ENCODE measurements at places on chromosomes 5 and 9. TPM values are rescaled to one million over a fixed set of nuclear protein-coding genes. Genes with fewer than 3 reads are reported as not detected.
A peak's percentile ranks its signal among the peaks of the same experiment; 100 is the strongest.

- peak; percentile 61 for DNase-seq
These were observed 1763.7 kb downstream of the EFNA5 start for GRCh38 chr5:105907016-105907415.

GRCh38 chr5:83156001-83156400 lies 78.7 kb downstream of the XRCC4 start:
- DNase-seq = no peak

DNA sequence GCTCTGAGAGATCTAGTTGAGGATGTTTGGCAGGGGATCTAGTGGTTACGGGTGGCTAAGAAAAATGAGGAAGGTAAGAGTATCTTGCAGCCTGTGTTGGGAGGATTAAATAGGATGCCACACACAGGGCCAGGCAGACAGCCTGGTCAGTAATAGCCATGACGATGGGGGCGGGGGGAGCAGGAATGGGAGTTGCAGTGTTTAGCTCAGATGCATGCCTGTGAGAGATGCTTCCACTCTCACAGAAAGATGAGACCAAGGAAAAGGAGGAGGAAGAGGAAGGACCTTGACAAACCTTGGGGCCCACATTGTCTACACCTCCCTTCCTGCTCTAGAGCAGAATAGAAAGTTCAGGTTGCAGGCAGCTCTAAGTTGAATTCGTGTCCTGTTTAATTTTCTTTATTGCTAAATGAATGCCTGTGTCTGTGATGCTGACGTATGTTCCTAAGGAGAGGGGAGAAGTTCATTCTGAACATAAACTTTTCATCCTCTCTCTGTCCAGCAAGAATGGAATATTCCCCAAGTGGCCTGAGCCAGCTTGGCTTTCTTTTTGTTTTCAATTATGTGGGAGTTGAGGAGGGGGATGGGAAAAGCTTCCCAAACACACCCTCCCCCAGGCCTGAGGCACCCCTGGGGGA lies 28.7 kb downstream of the TGFBI start:
- peak; percentile 93 for DNase-seq

DNA sequence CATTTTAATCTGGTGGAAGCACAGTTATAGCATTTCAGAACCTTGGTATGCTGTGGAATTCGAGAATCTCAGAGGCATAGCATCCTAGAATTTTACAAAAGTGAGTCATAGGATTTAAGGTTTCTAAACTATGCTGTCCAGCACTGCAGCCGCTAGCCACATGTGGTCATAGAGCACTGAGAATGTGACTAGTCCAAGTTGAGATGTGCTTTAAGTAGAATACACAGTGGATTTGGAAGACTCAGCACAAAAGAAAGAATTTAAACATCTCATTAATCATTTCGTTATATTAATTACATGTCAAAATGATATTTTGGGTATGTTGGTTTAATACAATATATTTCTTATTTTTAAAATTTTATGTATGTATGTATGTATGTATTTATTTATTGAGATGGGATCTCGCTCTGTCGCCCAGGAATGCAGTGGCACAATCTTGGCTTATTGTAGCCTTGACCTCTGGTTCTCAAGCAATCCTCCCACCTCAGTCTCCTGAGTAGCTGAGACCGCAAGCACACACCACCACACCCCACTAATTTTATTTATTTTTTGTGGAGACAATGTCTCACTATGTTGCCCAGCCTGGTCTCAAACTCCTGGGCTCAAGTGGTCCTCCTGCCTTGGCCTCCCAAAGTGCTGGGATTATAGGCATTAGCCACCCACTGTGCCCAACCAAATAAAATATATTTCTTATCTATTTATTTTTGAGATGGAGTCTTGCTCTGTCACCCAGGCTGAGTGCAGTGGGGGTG lies 20.4 kb upstream of the RPS14 start:
- DNase-seq = peak; percentile 96

The HRH2 gene
- total RNA-seq = not detected

The GDNF gene
- total RNA-seq = 0.43 TPM
